ENCODE measurements at places on chromosomes 6 and 20. TPM values are rescaled to one million over a fixed set of nuclear protein-coding genes. Genes with fewer than 3 reads are reported as not detected.

GRCh38 chr6:51908243-51908642 lies 179.2 kb downstream of the PKHD1 start:
- DNase-seq, result no peak

DNA sequence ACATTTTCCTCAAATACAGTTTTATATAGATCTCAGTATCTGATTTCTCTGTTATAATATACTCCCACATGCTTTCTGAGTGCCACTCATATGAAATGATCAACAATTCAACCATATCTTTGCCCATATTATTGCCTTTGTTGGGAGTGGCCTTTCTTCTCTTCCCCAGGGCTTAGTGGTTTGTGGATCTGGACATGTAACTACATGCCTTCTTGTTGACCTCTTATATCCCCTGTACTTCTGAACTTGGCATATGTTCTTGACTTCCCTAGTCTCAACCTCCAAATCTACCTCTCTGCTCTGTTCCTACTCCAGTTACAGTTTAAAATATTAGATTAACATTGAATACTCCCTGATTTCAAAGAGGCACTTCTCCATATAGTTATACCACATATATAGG lies 34.3 kb upstream of the PRIM2 start:
- DNase-seq, result no peak

- no peak for DNase-seq
Observed at GRCh38 chr6:147063469-147064031, 140.7 kb upstream of the STXBP5 start.

- no peak for DNase-seq
Observed at GRCh38 chr20:44334306-44334705, 2.5 kb upstream of the R3HDML start.

DNA sequence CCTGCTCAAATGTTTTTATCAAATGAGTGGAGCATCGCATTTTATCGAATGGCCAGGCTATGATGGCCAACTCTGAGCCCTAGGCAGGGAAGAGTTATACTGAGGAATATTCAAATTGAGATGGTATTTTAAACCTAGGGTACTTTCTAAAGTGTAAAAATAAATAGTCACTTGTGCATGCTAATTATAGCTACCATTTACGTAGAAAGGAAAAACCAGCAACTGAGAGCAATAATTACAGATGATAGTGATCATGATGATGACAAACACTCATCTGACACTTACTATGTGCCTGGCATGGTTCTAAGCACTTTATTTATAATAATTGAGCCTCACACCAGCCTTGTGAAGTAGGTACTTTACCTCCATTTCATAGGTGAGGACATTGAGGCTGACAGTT lies 455.7 kb downstream of the CD83 start:
- no peak for DNase-seq

- DNase-seq, result no peak
Observed at GRCh38 chr20:31909253-31910070, 39.0 kb downstream of the TTLL9 start.

- DNase-seq, result no peak
Observed at GRCh38 chr6:143009851-143010250, 50.8 kb upstream of the AIG1 start.

DNA sequence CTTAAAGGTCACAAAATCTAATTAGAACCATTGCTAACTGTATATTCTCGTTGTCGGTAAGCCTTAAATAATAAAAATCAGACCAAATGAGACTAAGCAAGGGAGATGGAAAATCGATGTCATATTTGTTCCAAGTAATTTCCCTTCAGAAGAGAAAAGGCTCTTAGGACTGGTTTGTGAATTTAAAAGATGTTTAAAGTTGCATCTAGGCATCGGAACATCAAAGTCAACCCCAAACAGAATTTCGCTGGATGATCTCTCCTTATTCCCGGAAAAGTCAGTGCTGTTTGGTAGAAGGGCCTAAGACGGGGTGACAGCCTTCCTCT lies 63.8 kb downstream of the NPEPL1 start:
- DNase-seq, result no peak

DNA sequence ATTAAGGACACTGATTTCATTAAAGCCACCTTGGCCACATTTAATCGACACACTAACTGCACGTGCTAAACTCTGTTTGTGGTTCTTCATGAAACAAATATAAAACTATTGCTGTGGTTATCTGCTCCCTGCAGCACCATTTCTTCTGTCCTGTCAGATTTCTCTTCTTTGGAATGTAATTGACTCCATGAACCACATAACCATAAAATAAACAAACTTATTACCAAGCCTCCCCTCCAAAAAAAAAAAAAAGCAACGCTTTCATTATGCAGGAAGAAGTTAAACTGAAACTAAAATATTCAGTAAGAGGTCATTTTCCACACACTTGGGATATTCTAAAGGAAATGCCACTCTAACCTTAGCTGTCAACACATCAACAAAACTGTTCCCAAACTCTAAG lies 319.1 kb upstream of the NT5E start:
- no peak for DNase-seq

The NRSN1 gene
- polyA plus RNA-seq, result 2.9 TPM

The OPRL1 gene
- 1.5 TPM for polyA plus RNA-seq

The BPIFB4 gene
- polyA plus RNA-seq, result not detected

The FERMT1 gene
- polyA plus RNA-seq, result 3.6 TPM
